NCI-H2107 (cell line): ENCODE measurements at places on chromosomes 4 and X.

DNA sequence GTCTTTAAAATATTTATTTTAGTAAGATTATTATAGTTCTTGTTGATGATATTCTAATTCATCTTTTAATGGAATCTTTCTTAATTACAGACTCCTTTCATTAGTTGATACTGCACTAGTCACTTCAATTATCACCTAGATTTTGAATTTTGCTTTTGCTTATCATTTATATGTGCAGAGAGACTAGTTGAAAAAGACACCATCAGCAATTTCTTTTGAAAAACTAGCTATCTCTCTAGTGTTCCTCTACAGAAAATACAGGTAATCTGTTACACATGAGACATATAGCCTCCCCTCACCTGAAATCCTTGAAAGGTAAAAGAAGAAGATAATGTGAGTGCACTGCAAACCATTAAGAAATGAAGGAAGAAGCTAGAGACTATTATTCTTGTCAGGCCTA is 31.3 kb downstream of the GPRIN3 start:
- DNase-seq = no peak

- no peak for DNase-seq
Observed at GRCh38 chr4:184825141-184825895, 450 bp downstream of the ACSL1 start.

- DNase-seq = no peak
Observed at GRCh38 chrX:135170877-135171519, at the start of gene CT55. Gene CT55 (minus strand): TSS chrX:135171398. CDS start chrX:135171171, 227 bp downstream.

DNA sequence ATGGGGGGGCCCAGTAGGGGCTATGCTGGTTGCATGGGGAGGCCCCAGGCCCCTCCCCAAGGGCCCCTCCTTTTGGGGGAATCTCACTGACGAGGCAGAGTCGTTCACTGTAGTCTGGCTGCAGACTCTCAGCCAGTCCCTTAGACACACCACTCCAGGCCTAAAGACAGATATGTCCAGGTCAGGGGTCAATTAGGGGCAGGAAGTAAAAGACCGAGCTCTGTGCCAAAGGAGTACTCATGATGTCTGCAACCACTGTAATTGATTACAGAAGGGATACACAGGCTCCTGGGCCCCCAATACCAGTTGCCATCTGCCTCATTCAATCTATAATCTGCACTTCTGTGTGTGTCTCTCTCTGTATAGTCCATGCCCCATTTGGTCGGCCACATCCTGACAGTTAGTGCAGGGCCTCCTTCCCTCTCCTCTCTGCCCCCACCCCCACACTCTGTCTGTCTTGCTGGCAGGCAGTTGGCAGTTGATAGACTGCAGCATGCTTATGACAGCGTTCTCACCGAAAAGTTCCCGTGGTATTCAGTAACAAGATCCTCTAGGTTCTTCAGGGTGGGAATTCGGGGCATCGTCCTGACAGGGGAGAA is 1.3 kb upstream of the CXorf65 start:
- DNase-seq = no peak

GRCh38 chr4:111802191-111802590 is 343.1 kb upstream of the FAM241A start:
- no peak for DNase-seq

- DNase-seq = no peak
Observed at GRCh38 chr4:6889101-6889735, 20.4 kb upstream of the TBC1D14 start.

DNA sequence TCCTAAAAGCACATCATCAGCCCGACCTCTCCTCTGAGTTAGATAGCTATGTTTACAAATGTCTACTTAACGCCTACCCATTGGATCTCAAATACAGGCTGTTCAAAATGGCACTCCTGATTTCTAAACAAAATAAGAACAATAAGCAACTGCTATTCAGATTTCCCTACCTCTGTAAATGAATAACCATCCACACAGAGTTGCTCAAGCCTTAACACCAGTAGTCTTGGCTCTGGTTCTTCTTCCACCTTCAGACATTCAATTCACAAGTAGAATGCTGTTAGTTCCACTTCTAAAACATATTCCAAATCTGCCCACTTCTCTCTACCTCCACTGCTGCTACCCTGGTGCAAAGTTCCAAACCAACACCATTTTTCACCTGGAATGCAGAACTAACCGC is 27.1 kb upstream of the DCLK2 start:
- no peak for DNase-seq

- no peak for DNase-seq
Observed at GRCh38 chr4:167282171-167282864, 48.0 kb upstream of the SPOCK3 start.

GRCh38 chrX:105646592-105647372 is 175.6 kb upstream of the NRK start:
- no peak for DNase-seq

DNA sequence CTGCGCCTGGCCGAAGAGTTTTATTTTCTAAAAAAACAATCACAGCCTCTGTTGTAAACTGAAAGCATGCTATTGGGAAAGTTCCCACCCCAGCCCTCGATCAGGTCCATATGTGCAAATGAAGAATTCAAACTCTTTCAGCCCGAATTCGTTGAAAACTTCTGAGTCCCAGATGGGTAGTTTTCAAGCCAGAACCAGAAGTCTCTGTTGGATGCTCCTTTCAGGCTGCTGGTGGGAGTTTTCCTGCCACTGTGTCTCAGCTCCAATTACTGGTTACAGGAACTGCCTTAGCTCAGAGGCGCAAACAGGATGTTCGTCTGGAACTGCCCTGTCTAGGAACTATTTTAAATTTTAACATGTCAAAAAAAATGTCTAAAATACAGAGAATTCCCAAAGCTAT is 9.3 kb upstream of the ALG13 start:
- no peak for DNase-seq

GRCh38 chrX:11764602-11765067 is 6.6 kb downstream of the MSL3 start:
- DNase-seq = no peak

DNA sequence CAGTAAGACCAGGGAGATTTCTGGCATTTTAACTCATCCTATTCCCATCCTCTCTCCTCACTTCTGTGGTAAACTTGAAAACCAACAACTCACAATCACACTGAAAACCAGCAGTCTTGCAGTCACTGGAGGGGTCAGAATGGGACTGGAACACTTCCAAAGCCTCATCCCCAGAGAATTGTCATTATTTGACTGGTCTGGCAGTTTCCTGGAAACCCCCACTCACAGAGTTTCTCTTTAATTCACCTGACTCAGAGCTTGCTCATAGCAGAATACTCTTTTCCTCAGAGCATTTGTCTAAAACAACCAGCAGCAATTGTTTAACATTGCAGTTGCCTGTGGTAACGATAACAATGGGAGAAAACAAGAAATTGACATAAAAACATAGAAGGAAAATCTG is 7.3 kb upstream of the RAB9B start:
- DNase-seq = no peak

GRCh38 chr4:147950841-147951240 is 219.0 kb downstream of the ARHGAP10 start:
- no peak for DNase-seq

- no peak for DNase-seq
Observed at GRCh38 chr4:88857588-88857987, 160.0 kb upstream of the NAP1L5 start.

DNA sequence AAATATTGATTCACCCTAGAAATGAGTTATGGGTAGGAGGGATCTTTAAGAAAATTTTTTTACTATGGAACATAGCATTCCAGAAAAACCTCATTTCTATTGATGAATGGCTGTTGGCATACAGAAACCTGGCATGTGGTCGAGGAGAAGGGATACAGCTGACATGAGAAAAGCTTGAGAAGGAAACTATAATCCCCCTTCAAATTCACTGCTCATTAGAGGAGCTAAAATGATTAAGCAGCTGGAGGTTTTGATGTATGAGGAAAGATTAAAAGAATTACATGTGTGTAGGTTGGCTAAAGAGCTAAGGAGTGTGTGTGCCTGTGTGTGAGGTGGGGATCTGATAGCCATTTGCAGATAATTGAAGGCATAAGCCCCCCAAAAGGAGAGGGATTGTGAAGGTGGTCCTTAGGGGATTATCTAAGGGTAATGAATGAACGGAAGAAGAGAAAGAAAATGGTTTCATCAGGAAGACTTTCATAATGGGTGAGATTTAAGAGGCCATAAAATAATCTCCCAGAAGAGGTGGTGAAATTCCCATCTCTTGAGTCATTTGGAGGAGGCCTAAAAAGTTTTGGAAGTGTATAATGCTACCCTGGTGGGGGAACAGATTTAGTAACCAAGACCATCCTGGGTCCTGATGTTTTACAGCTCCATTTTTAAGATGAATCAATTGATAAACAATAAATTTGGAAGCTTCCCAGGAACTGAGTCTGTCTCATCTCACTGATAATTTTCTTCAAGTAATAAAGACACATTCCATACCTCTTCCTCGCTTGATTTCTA is 272.0 kb upstream of the HAND2 start:
- DNase-seq = no peak

GRCh38 chr4:78720204-78720603 is 55.9 kb upstream of the BMP2K start:
- DNase-seq = no peak

DNA sequence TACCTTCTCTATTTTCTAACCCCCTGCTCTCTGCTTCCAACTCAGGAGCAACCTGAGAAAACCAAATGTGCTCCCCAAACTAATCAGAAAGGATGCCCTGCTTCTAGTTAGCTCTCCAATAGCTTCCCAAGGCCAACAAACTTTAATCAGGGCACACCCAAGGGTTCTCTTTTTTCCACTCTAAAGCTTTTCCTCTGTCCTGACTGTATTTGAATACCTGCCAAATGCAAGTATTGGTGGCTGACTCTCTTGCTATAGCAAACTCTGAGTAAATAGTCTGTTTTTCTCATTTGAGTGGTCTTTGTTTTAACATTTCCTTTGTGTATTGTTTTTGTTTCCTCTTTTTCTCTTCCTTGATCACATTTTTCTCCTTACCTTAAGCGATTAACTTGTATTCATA is 52.5 kb downstream of the GBA3 start:
- no peak for DNase-seq

DNA sequence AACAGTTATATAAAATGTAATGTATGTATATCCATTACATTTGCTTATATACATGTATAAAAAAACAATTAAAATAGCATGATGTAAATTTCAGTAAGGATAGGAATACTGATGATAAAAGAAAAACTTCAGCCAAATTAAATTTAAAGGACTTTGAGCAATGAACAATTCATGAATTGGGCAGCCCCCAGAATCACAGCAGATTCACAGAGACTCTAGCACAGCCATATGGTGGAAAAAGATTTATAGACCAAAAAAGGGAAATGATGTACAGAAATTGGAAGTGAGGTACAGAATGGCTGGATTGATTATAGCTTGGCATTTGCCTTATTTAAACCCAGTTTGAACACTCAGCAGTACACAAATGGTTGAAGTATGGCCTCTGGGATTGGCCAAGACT is 34.7 kb upstream of the RAB40AL start:
- no peak for DNase-seq

DNA sequence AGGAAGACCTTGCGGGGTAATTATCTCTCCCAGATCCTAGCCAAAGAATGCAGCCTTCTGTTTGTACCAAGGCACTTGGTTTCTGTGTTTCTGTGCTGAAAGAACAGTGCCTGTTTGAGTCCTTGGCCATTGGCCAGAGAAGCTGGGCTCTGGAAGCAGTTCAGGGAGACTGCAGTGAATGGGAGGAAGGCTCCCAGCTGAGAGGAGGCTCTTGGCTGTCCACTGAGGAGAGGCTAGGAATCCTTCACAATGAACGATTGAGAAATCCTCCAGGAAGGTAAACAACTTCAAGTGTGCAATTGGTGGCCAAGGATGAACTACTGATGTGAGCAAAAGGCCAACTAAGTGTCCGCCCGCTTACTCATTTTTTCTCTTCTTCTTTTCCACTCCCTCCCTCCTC is 61.3 kb downstream of the HS3ST1 start:
- no peak for DNase-seq
